ENCODE measurements at places on chromosomes 2 and 18.

DNA sequence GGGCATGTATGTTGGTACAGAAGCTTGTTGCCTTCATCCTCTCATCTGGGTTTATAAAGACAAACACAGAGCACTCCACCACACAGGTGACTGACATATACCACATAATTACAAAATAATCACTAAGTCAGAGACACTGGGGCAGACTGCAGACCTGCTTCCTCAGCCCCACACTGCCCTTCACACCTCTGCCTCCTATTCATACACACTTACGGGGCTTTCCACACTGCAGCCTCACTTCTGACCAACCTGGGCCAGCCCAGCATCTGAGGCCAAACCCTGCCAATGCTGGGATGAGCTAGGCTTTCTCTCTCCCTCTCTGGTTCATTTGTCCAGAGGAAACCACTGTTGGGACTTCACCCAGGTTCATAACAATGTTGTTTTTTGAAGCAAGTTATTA, 4.5 kb downstream of the EMX1 start:
- no peak for DNase-seq

DNA sequence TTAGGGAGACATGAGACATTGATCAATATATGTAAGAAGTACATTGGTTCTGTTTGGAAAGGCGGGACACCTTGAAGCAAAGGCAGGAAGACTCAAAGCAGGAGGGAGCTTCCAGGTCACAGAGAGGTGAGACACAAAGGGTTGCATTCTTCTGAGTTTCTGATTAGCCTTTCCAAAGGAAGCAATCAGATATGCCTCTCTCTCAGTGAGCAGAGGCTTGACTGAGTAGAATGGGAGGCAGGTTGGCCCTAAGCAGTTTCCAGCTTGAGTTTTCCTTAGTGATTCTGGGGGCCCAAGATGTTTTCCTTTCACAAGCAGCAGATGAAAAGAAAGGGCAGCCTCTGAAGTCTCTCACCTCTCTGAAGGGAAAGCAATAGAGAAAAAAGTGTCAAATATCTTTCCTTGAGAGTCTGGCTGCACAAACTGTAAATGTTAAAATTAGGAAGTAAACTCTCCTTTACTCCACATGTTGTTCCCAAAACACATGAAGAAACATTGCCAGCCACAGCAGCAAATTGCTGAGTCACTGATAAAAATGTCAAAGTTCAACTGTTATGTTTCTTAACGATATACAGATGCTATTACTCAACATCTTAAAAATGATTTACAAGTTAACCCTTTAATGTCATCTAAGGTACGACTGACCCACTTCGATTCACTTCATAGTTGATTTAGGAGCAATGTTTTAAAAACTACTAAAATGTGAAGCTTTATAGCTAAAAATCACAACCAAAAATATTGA, 40.3 kb downstream of the CYB5A start:
- no peak for DNase-seq

GRCh38 chr18:59189746-59190145, 30.2 kb upstream of the GRP start:
- DNase-seq = no peak

- DNase-seq = no peak
Observed at GRCh38 chr18:71846716-71847115, 697.4 kb downstream of the CBLN2 start.

All from NCI-H2081 treated with DMSO at 0.1 percent for 48 hours (cell line).